GM12892 (cell line): ENCODE measurements at places on chromosomes 1 and 21.

- DNase-seq: no peak
These were observed 5.0 kb upstream of the CDC14A start for GRCh38 chr1:100347009-100347966.

- DNase-seq: no peak
These were observed 48.4 kb upstream of the TARBP1 start for GRCh38 chr1:234527346-234527745.

DNA sequence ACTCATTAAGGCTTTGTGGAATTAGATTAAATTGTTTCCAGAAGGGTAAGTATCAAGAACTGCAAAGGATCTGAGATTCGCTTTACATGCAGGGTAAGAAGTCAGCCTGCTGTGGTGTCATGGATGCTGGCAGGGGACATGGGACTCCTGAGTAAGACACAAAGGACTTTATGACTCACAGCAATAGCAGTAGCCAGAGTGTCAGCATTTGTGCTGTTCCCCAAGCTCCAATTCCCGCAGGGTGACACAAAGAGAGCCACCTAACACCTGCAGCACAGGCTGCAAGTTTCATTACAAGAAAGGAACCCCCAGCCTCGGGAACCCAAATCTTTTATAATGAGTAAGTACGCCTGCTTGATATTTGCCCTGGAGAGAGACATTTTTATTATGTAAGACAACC, 298.1 kb upstream of the POU3F1 start:
- no peak for DNase-seq

DNA sequence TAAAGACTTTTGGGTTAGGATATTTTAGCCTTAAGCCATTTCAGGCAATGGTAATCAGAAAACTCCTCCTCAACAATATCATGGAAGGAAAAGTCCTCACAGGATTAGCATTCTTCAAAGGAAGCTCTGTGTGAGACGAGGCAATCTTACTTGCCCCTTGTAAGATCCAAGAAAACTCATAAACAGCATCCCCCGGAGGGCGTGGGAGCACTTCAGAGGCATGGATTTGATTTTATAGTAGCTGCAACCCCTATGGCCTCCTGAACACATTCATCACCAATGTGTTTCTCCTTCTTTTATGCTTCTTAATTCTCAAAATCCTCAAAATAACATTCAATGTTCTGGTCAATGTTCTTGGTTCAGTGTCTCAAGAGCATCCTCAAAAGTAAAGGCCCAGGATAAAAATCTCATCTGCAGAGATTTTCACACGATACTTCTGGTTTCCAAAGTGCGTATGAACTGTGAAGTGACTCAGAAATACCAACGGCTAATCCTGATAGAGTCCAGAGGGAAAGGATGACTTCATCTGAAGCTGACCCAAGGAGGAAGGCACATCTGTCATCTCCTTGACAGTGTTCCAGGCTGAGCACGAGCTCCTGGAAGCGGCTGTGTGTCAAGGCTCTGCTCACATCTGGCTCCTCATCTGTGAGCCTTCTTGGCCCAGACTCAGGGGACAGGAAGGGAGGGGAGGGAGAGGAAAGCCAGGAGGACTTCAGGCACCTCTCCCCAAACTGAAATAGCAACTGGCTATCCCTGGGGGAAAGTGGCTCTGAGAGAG, 49.3 kb upstream of the PSEN2 start:
- no peak for DNase-seq

- no peak for DNase-seq
These were observed 77.6 kb upstream of the IFFO2 start for GRCh38 chr1:19033926-19034680.

GRCh38 chr1:167066333-167067122, 23.6 kb downstream of the GPA33 start:
- peak; percentile 82 for DNase-seq
